Urothelium cell line (cell line): ENCODE measurements at places on chromosomes 12 and 14.

GRCh38 chr12:32671930-32672780 lies 6.9 kb upstream of the DNM1L start:
- peak; percentile 54 for DNase-seq

DNA sequence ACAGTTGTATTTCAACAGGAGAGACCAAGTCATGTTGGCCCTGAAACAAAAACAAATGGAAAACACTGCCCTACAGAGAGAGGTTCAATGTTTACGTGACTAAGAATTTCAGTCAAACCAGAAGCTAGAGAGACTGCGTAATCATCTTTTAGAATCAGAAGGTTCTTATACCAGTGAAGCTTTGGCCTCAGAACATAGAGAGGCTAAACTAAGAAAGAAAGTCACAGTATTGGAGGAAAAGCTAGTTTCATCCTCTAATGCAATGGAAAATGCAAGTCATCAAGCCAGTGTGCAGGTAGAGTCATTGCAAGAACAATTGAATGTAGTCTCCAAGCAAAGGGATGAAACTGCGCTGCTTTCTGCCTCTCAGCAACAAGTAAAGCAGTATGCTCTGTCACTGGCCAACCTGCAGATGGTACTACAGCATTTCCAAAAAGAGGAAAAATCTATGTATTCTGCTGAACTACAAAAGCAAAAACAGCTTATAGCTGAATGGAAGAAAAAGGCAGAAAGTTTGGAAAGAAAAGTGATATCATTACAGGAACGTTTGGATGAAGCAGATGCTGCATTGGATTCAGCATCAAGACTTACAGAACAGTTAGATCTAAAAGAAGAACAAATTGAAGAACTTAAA lies 32.5 kb upstream of the NUAK1 start:
- no peak for DNase-seq

GRCh38 chr14:33805593-33805992 lies 145.3 kb downstream of the EGLN3 start:
- DNase-seq: no peak

DNA sequence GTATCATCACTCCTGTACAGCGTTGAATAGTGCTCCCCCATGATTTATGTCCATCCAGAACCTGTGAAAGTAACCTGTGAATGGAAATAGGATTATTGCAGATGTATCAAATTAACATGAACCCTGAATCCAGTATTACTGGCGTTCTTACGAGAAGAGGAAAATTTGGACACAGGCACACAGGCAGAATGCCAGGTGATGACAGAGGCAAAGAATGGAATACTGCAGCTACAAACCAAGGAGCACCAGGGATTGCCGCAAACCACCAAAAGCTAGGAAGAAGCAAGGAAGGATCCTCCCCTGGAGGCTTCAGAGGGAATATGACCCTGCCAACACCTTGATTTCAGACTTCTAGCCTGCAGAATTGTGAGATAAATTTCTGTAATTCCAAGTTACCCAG lies 113.5 kb upstream of the EGLN3 start:
- no peak for DNase-seq

DNA sequence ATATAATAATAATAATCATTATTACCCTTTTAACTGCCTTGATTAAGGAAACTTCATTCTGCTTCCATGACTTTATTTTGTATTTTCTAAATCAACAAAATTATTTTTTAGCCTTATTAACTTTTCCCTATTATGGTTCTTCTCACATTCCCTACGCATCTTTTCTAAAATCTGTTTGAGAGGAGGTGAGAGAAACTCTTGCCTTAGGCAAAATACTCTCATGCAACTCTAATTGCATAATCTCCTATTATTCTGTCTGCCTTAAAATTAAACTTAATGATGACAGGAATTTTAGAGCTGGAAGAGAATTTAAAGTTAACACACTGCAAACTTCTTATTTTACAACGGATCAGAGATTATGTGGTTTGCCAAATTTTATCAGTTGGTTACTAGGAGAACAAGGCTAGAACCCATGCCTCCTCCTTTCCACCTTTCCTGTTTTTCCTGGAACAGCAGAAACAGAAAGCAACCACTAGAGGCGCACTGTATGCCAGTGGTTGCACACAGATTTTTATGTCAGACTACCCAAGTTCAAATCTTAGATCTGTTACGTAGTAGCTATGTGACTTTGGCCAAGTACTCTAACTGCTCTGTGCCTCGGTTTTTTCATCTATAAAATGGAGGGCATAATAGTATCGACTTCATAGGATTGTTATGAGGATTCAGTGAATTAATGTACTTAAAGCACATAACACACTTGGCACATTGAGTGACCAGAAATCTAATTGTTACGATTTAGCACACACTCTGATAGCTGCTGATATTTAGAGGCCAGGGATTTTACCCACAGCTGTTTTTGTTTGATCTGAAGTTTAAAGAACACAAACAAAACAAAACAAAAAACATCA lies 4.3 kb upstream of the BRMS1L start:
- DNase-seq: peak; percentile 29

DNA sequence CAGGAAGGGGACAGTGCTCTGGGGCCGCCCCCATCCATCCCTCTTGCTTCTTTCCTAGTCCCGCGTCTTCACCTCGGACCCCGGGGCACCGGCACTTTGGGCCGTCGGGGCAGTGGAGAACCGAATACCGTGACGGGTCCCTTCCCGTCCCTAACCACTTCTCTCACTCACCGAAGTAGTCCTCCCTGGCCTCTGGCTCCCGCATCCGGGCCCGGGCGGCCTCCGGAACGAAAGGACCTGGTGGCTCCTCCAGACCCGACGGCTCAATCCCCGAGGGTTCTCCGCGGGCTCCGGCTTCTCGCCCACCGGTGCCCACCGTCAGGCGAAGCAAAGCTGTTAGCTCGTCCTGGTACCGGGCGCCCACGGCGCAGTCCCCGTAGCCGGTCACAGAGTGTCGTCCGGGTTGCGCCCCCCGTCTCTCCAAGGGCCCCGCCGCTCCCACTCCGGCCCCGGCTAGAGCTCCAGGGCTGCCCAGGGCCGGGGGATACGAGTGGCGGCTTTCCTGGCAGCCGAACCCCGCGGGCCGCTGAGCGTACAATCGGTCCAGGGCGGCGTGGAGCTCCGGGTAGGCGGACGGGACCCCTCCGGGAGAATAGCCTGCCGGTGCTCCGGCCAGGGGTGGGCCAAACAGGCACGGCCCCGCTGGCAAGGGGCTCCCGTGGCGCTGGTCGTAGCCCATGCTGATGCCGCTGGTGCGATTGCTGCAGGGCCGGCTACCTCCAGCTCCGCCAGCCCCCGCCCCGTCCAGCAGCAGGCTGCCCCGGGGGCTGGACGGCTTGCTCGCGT lies 1.1 kb downstream of the AJUBA start:
- DNase-seq: peak; percentile 22

- DNase-seq: no peak
These were observed 3.4 kb downstream of the SSH1 start for GRCh38 chr12:108853981-108854446.
